ENCODE measurements at places on chromosomes 4 and X. TPM values are rescaled to one million over a fixed set of nuclear protein-coding genes. Genes with fewer than 3 reads are reported as not detected.
A peak's percentile ranks its signal among the peaks of the same experiment; 100 is the strongest.

GATA1 gene
- not detected for total RNA-seq

GRCh38 chr4:126247409-126247808, 932.7 kb downstream of the FAT4 start:
- no peak for DNase-seq

C1GALT1C1 gene
- 69.2 TPM for total RNA-seq

PAGE1 gene
- not detected for total RNA-seq

ZNF630 gene
- total RNA-seq: 0.25 TPM

NDUFA1 gene
- total RNA-seq: 46.4 TPM

DNA sequence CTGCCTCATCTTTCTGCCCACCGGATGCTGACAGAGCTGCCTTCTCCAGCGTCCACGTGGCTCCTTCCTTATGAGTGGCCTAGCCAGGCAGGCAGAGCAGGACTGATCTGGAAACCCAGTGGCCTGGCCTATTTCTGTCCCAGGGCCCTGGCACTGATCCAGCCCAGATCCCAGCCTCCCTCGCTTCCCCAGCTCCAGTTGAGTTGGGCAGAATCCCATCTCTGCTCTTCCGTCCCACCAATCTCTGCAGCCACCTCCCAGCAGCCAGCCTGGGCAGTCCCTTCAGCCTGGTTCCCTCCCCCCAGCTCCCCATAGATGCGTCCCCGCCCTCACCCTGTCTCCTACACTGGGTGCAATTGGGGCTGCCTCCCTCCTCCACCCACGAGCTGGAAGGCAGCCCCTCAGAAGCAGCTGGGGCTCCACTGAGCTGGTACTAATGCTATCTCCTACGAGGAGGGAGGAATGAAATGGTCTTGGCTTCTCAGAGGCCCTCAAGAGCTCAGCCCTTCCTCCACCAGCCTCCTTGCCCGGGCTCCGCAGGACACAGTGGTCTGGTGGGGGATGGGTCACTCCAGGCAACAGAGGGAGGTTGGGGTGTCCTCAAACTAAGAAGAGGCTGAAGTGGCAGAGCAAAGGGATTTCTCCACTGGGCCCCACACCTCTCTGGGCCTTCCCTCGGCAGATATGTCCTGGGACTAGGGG, 94.2 kb downstream of the PJA1 start:
- peak; percentile 25 for DNase-seq

- DNase-seq: no peak
These were observed 31.5 kb downstream of the DCTD start for GRCh38 chr4:182885738-182886077.

DNA sequence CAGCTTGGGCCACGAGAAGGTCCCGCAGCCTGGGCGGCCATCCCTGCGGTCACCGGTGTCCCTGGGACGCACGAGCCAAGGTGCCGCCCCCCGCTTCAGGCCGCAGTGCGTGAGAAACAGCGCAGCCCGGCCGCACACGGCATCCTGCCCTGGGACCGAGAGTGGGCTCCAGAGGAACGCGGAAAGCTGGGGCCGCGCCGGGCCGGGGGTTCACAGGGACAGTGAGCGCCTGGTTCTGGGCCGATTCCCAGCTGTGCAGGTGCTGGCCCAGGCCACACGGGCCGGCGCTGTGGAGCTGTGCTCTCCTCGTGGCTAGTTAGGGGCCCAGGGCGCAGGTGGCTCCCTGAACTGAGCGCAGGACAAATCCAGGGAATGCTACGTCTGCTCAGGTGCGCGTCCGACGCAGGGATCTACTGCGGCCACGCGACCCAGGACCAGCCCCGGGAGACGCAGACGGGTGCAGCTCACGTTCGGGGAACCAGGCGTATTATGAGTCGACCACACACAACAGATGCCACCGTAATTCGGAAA, 25.8 kb upstream of the GTPBP6 start:
- DNase-seq: no peak

MAGEA12 gene
- not detected for total RNA-seq

DNA sequence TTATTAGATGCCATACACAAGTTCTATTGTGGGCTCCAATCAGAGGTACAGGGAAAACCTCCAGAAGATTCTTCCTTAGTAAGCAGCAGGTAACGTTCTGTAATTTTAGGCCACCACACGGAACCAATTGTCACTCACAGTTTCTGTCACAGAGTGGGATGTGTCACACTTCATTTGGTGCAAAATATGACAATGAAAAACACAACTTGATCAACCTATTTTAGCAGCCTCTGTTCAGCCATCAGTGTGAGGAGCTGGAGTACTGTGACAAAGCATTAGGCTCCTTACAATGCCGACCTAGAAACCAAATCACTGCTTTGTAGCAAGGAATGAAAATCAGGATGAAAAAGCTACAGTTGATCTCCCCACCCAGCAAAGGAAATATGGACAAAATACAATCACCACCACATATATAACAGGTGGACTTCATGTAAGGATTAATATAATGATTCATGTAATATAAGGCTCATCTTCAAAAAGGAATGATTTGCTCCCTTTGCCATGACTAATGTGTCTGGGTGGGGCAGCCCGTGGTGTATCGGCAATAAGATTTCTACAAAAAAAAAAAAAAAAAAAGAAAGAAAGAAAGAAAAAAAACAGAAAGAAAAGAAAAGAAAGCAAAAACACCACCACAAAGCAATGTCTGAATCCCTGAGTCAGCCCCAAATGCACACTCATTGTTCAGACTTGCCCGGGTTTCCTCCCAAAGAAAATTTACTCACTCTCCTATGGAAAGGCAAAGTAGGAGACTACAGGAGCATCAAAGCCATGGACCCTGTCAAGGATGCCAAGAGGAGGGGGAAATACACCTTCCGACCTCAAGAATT, 36.0 kb downstream of the SLC9A7 start:
- peak; percentile 48 for DNase-seq

TMEM31 gene
- not detected for total RNA-seq

DNA sequence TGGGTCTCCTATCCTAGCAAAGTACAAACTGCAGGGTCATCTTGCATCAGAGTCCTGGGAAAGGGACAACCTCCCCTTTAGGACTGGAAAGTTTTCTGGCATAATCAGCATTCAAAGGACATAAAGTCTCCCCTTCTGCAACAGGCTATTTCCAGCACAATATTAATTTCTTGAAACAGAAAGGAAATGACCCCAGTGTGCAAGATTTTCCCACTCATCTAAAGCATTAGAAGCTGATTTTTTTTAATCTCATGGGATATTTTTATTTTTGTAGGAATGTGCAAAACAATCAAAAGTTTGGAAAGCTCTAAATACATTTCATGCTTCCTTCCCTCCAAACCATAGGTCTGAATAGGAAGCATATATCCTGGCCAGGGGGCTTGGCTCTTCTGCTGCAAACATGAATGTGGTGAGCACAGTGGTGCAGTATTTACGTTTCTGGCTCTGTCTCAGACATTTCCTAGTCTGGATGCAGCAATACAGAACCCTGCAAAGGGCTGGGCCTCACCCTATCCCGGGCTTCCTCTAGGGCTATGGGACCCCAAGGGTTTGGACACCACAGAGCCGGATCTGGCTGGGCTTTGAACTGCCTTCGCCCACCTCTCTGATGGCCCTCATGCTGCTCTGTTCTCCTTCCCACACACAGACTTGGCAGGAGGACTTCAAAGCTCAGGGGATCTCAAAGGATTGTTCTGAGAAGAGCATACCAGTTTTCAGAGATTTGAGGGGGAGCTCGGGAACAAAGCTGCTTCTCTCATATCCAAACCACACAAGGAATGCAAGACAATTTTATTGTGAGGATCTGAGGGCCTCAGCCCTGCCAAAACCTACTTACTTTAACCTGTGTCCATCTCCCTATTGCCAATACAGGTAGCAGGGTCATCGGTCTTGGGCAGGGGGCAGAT, 64.9 kb downstream of the POLR2B start:
- peak; percentile 69 for DNase-seq

GRCh38 chr4:3469386-3470243, 6.5 kb downstream of the DOK7 start:
- no peak for DNase-seq

DNA sequence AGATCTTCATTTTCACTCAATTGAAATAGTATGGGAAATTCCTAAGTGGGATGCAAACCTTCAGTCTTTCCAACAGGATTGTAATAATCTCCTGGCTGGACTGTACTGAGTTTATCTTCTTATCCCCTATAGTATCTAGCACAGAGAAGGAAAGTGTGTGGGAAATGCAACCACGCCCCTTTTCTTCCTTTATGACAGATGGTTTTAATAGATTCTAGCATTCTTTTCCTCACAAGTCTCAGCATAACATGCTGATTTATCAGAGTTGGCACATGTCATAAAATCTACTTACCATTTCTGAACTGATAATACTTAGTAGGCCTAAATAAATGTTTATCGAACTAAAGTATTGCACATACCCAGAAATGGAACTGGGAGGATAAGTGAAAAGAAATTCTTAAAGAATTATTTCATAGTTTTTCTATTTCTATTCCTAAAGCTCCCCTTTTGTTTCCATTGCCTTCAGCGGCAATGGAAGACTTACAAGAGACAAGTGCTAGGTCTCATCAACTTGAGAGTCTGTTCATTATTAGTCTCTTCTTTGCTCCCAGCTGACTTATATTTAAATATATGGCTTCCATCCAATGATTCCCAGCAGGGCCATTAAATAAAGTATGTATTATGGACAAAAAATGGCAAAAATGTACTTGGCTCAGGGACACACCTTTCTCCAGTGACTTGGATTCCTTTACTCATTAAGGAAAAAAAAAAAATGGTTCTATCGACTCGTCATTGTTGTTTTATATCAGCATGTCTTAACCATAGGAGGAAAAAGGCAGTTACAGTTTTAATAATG, 484.5 kb downstream of the IL1RAPL1 start:
- peak; percentile 2 for DNase-seq

- DNase-seq: peak; percentile 91
These were observed 5.4 kb upstream of the PDLIM5 start for GRCh38 chr4:94446386-94446785.

DNA sequence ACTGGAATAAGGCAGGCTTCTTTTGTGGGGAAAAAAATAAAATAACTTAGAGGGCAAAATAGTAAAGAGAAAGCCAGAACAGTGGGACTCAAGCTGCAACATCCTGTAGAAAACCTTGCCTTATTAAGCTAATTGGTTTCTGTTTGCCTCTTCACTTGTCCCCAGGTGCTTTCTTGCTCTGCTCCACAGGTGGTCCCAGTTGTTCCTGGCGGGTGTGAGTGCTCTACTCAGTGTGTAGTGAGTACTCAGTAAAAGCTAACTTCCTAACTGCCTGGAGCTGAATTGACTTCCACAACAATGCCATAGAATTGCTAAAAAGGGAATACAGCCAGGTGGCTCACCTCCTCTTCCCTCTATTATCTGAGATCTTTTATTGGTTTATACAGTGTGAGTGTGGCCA, 930.2 kb downstream of the C4orf33 start:
- DNase-seq: no peak

- DNase-seq: no peak
These were observed 111.2 kb downstream of the COL25A1 start for GRCh38 chr4:109191216-109191615.

Data from GM23248 (cell line).